ENCODE measurements at places on chromosomes 3 and 15. TPM values are rescaled to one million over a fixed set of nuclear protein-coding genes. Genes with fewer than 3 reads are reported as not detected.

Gene PP2D1
- not detected for polyA plus RNA-seq

Gene C3orf85
- not detected for polyA plus RNA-seq

Gene LINGO1
- polyA plus RNA-seq: 34.4 TPM

Gene LYZL4
- not detected for polyA plus RNA-seq

Gene CPN2
- polyA plus RNA-seq: not detected

Gene CFAP92
- 1.6 TPM for polyA plus RNA-seq

Gene SEMA3G
- polyA plus RNA-seq: not detected

Gene EPHB3
- polyA plus RNA-seq: 4.3 TPM

Gene SEMA6D
- 108 TPM for polyA plus RNA-seq
